Right renal pelvis (tissue), 4 donors: ENCODE measurements at places on chromosomes 4 and X.

- DNase-seq, result no peak
Measured at GRCh38 chr4:2835978-2836377, 7.7 kb upstream of the ADD1 start.

GRCh38 chr4:159269116-159269515 lies 166.2 kb downstream of the RAPGEF2 start:
- DNase-seq, result no peak

GRCh38 chr4:11428899-11429698 lies 405 bp upstream of the HS3ST1 start:
- peak; percentile 45 for DNase-seq

DNA sequence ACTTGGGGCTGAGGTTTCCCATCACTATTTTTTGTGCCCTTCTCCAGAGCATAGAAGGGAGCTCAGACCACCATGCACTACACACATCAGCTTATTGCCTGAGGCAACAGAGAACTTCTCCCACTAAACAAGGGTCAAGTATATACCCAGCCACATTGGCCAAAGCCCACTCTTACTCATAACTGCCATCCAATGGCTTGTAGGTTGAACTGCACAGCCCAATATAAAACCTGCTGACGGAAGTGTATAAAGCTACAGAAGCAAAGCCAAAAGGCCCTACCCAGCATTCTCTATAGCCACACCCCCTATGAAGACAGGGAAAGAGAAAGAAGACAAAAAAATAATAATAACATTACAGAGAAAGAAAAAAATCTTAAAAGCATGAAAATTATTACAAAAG lies 139.7 kb downstream of the LRBA start:
- no peak for DNase-seq

GRCh38 chr4:99574530-99575324 lies at the start of gene MTTP:
Gene MTTP, plus strand, starts transcription at chr4:99574824. Its CDS starts 86 bp downstream, at chr4:99574910.
- no peak for DNase-seq

- no peak for DNase-seq
Measured at GRCh38 chr4:1703867-1704266, 8.3 kb downstream of the SLBP start.

- DNase-seq, result no peak
Measured at GRCh38 chr4:158865520-158866177, 96.8 kb downstream of the FNIP2 start.

DNA sequence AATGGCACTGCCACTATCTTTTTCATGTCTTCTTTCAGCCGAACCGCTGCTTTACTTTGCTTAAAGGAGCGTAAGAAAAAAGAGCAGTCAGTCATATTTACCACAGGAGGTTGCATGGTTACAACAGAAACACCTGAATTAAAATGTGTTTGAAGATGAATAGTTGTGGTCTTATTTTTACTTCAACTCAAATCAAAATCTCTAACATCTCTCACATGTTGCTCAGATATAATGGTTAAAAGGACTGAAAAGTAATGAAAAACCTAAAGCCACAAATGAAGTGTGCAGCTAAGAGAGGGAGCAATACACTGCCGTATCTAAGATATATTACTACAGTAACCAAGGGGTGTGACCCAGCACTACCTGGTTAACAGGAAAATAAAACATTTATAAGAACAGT lies 27.4 kb downstream of the FAM13A start:
- DNase-seq, result no peak

GRCh38 chr4:178595500-178596138 lies 1153.4 kb upstream of the AGA start:
- no peak for DNase-seq

DNA sequence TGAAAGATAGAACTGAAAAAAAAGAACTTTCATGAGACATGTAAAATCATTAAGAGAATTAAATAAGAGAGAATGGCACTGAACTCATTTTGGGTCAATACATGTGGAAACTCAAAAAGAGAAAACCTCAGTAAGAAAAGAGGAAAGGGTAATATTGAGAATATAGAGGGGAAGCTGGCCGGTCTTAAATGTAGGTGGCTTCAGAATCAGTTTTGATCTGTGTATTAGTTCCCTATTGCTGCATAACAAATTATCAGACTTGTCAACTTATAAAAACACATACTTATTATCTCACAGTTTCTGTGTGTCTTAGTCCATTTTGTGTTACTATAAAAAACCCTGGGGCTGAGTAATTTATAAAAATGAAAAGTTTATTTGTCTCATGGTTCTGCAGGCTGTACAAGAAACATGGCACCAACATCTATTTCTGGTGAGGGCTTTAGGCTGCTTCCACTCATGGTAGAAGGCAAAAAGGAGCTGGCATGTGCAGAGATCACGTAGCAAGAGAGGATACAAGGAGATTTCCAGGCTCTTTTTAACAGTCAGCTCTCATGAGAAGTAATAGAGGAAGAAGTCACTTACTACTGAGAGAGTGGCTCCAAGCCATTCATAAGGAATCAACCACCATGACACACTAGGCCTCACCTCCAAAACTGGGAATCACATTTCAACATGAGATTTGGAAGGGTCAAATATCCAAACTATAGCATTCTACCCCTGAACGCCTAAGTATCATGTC lies 29.6 kb downstream of the SATL1 start:
- no peak for DNase-seq

- no peak for DNase-seq
Measured at GRCh38 chr4:45324455-45325417, 598.4 kb upstream of the GNPDA2 start.

- DNase-seq, result peak; percentile 23
Measured at GRCh38 chr4:156169011-156169410, 215.3 kb upstream of the CTSO start.

GRCh38 chr4:16597443-16597842 lies 301.0 kb downstream of the LDB2 start:
- no peak for DNase-seq

DNA sequence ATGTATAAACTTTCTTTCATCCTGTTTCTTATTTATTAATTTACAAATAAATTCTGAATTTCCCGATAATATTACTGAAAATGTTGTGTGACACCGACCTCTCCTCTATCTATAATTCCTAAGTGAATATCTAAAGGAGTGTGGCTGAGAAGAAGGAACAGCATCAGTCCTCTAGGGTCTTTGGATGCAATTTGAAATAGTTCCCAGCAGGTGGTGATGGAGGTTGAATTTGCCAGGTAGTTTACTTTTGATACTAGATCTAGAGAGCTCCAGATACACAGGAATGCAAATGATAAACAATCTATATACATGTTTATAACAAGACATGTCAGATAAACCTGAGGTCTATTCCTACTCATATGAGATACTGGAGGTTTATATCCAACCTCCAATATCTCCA lies 305.4 kb downstream of the PCDH18 start:
- DNase-seq, result no peak

DNA sequence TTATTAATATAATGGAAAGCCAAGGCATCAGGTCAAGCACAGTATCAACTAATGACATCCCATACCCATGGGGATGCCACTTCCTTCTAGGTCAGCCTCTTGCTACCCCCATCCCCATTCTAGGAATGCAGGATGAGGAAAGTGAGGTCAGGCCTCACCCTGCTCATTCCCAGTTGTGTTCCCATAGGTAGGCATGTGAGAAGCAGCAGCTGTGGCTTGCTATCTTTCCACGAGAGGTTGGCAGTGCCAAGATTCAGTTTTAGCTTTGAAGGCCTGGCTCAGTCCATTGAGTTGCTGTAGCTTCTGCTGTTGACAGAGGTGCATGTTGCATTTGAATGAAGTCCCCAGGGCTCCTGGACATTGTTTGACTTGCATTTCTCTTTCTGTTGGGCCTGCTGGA lies 15.5 kb downstream of the LONRF3 start:
- DNase-seq, result no peak

- DNase-seq, result no peak
Measured at GRCh38 chr4:171101845-171102244, 711.4 kb upstream of the GALNTL6 start.

DNA sequence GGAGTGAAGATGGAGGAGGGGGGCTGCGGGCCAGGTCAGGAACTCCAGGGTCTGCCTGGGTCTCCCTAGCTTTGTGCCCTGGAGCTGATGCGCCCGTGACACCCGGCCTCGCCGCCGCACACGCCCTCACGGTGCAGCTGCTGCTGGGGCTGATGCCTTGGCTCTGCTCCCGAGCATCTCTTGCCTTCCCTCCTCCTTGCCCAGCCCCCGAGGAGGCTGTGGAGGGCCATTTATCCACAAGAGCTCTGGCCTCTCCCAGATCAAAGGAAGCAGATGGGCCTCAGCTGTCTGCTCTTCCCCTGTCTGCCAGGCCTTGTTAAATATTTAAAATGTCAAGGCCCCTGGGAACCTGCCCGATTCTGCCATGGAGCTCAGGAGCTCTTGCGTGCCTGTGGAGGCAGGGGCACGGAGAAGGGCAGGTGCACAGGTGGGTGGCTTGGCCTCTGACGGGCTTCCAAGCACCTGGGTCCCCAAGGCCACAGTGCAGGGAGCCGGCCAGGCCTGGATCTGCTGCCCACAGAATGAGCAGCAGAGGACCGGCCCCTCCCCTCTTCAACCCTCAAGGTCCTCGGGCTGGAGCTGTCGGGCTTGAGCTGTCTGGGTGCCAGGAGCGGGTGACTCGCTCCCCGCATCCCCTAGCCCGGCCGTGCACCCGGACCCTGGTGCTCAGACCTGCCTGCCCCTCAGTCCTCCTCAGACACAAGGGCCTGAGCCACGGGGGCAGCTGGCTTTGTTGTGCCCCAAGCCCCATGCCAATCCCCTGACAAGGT lies 20.3 kb downstream of the ATP2B3 start:
- no peak for DNase-seq

- no peak for DNase-seq
Measured at GRCh38 chr4:45317276-45317675, 590.9 kb upstream of the GNPDA2 start.

DNA sequence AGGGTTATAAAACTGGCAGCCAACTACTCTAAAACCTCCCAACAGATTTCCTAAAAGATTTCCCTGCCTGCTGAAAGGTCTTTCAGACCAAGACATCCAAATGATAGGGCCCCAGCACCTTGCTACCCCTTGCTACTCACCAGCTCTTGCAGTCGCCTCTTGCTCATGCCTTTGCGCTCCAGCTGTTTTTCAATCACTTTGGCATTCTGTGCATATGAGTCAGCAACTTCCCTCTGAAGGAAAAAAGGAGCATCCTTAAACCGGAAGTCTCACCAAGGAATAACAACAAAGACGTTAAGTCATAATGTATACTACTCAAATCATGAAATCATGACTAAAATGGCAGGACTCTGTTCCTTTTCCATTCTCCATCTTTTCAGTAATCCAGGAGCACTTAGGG lies 24.0 kb downstream of the STEEP1 start:
- no peak for DNase-seq

DNA sequence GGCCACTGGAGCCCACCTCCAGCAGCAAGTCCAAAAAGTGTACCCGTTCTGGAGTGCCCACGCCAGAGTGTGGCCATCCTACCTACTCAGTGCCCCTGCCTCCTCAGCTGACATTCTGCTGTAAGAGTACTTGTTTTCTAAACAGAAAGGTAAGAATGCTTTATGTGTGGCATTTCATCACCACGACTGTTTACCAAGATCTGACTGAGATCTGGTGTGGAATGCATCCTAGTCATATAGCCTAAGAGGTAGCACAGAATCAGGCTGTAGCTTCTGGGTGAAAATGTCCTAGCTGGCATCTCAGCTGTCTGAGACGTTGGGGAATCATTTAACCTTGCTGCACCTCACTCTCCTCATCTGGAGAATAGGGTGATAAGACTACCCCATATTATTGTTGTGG lies 638.7 kb upstream of the TENM3 start:
- no peak for DNase-seq

GRCh38 chrX:31440546-31440945 lies 368.7 kb upstream of the FTHL17 start:
- DNase-seq, result no peak

DNA sequence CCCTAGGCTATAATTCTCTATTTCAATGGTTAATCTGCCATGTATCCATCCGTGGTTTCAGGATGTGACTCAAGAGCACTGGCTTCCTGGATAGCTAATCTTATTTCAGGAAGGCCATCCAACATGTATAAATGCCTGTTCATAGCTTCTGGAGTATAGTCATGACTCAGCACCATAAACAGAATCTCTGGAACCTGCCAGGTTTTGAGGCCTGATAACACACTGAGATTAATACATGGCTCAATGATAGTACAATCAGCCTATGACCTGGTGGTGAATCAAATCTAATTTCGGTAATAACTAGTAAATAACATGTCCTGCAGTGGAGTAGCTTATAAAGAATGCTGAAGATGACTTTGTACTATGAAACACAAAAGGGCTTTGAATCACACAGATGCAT lies 5.7 kb upstream of the IL13RA2 start:
- DNase-seq, result no peak

DNA sequence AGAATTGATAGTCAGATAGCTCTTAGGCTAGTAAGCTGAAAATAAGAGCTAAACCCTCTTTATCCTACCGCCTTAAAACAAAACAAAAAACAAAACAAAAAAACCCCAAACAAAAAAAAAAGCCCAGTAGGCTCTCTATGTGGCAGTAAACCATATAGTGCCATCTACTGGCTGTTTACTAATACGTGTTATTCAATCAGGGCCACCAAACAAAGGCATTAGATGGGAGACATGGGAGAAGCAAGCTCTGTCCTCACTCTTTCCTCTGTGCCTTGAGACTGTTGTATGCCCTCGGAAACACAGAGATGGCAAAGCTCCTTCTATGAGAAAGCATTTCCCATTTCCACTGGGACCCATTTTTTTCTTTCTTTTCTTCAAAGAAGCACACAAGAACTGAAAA lies 148.8 kb upstream of the MID1 start:
- DNase-seq, result no peak

DNA sequence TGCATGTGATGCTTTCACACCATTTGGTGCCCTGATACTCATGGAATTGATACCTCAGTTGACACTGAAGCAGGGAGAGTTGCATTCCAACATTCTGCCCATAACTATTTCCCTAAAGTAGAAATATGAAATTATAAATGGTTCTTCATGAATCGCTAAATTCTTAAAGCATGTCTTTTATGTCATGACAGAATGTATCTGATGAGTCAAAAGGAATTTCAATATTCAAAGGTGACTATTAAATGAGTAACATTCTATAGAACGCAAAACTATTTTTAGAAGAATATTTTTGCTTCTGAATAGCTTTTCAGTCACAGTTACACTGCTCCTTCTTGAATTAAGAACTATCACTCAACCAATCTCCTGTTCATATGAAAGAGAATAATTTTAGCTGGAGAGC lies 152.8 kb downstream of the ADGRA3 start:
- DNase-seq, result no peak

DNA sequence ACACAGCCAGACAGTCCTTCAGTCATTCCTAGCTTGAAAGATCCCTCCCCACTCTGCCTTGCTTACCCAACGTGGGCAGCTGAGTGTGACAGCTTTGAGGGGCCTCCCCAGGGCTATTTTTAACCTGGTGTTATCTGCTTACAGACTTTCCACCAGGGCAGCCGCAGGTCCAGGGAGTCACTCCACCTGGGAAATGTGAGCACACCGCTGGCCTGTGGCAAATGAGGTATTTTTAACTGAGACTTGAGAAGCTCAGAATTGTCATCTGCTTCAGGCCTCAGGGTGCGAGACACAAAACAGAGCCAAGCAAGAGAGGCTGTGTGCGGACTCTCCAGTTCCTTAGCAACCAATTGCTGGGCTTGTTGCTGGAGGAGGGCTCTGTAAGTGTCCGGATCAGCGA lies 13.0 kb downstream of the CORIN start:
- DNase-seq, result no peak

- no peak for DNase-seq
Measured at GRCh38 chrX:44032479-44032878, 59.3 kb upstream of the NDP start.

GRCh38 chr4:78310007-78310739 lies 241.4 kb upstream of the ANXA3 start:
- no peak for DNase-seq

GRCh38 chrX:6223516-6223915 lies 5.2 kb downstream of the NLGN4X start:
- DNase-seq, result no peak
